RPMI7951 (cell line): ENCODE measurements at places on chromosomes 11 and 22.

GRCh38 chr11:29527391-29527936 lies 489.4 kb downstream of the KCNA4 start:
- DNase-seq: no peak

DNA sequence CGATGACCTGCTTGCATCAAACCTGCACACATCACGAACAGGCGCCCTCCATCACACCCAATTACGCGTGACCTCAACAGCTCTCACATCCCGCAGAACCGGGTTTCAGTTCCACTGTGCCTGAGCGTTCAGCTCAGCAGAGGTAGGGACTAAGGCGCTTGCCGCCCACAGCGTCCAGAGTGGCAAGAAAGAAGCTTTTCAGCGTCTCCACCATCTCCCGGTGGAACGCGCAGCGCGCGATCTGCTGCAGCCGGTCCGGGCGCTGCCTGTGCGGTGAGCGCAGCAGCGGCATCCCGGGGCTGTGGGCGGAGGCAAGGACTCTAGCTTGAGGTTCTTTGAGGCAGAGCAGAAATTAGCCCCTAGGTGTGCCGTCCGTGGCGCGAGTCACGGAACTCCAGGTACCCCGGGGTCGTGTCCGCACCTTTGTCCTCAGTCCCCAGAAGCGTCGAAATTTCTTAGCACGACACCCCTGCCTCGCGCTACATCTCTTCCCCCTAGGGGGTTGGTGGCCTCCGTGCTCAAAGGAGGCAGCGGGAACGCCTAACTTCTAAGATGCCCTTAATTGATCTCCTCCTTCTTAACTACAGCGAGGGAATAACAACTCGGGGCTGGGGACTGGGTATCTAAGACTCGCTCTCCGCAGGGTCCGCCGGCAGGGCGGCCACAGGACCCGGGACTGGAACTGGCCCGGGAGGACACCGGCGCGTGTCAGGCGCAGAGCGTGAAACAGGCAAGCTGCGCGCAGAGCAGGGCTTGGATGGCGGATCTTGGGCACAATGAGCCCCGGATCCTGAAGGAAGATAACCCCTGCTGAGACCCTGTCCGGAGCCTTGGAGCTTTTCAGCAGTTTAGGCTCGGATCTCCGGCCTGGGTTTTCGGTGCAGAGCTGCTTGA lies 1.7 kb upstream of the CALCA start:
- no peak for DNase-seq

DNA sequence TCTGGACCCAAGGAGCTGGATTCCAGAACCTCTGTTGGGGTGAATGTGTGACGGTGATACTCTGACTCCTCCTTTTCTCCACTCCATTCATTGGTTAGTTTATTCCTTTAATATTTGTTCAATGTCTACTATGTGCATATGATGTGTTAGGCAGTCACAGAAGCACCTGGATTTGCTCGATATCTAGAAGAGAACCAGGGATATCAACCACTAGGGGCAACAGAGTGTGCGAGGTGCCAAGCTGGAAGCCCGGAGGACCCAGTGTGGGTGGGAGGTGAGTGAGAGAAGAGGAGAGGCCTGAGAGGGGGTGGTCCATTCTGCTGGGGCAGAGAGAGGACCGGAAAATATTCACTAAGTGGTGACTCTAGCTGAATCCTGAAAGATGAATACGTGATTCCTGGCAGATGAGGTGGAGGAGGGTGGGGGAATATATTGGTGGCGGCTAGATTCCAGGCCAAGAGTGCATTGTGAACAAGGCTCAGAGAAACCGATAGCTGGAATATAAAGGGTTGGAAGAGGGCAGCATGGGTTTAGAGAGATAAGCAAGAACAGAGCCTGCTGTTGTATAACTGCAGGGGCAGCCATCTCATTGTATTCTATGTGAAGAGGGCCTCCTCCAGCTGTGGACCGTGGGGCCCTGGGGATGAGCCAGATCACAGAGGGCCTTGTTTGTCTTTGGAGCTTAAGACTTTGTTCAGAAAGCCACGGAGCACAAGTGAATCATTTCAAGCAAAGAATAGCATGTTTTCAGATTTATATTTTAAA lies 6.9 kb upstream of the TIMP3 start:
- DNase-seq: peak; percentile 48

GRCh38 chr11:128784059-128784804 lies 82.9 kb downstream of the KCNJ1 start:
- DNase-seq: no peak

- peak; percentile 16 for DNase-seq
Measured at GRCh38 chr11:110711776-110712658, at the start of gene ARHGAP20. Gene ARHGAP20 (minus strand): TSS chr11:110712437. CDS start chr11:110712231, 206 bp downstream.

DNA sequence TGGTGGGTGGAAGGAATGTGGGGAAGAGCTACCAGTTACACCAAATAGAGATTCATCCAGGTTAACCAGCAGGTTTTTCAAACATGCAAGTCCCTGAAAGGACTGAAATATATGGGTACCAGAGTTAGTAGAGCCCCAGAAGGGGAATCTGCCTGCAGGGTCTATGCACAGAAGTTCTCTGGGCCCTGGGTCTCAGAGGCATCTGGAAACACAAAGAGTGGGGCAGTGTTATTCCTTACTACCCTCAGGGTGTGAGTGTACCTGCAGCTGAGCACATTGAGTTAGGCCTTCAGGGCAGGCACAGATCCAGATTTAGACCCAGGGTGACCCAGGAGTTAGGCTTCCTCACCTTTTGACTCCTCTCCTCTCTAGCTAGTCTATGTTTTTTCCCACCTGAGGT lies 43.9 kb upstream of the SWAP70 start:
- no peak for DNase-seq

- no peak for DNase-seq
Measured at GRCh38 chr11:67517784-67518552, 5.3 kb downstream of the CABP2 start.

DNA sequence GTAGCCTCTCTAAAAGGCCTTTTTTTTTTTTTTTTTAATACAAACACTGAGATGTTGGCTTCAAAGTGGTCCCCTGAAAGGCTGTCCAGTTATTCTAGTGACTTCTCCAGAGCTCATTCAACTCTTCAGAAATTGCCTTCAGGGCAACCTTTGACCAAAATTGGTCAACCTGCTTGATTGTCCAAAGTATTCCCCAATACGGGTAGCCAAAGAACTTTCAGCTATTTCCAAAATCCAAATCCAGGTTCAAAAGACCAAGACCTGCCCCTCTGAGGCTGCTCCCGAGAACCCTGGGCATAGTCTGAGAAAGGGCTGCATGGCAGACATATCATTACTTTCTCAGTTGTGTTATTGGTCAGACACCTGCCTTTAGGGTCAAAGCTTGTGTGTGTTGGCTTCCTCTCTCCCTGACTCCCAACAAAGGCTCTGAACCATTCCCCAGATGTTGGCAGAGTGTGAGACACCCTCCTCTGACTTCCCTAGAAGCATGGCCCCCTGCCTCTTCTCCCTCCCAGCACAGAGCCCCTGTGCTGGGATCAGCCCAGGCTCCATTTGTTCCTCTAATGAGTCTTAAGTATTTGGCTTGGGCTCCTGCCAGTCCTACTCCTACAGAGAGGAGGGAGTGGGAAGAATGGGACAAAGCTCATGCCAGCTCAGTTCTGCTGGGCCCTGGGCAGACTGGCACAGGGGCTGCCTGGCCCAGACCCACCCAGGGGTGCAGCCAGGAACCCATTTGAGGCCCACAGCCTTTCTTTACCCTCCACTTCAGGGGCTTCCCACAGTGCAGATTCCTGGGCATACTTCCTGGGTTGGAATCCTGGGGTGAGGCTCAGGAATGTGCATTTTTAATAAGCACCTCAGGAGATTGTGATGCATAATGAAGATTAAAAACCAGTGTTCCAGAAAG lies 30.3 kb downstream of the TNKS1BP1 start:
- peak; percentile 43 for DNase-seq

DNA sequence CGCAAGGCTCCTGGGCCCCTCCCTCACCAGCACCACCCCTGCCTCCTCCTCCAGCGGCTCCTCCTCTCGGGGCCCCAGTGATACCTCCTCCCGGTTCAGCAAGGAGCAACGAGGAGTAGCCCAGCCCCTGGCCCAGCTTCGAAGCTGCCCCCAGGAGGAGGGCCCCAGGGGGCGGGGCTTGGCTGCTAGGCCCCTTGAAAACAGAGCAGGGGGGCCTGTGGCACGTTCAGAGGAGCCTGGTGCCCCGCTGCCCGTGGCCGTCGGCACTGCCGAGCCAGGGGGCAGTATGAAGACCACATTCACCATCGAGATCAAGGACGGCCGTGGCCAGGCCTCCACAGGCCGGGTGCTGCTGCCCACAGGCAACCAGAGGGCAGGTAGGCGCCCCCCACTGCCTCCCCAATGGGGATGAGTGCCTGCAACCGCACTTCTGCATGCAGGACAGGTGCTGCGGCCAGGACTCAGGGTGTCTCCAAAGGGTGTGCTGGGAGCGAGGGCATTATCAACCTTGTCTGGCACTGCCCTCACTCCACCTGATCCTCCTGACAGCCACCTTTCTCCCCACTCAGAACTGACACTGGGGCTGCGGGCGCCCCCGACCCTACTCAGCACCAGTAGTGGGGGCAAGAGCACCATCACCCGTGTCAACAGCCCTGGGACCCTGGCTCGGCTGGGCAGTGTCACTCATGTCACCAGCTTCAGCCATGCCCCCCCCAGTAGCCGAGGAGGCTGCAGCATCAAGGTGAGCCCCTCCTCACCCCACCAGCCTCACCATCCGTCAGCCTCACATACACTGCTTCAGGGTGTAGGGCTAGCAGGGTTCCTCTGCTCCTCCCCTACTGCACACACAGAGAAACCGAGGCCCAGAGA lies 10.2 kb downstream of the SMTN start:
- DNase-seq: no peak

DNA sequence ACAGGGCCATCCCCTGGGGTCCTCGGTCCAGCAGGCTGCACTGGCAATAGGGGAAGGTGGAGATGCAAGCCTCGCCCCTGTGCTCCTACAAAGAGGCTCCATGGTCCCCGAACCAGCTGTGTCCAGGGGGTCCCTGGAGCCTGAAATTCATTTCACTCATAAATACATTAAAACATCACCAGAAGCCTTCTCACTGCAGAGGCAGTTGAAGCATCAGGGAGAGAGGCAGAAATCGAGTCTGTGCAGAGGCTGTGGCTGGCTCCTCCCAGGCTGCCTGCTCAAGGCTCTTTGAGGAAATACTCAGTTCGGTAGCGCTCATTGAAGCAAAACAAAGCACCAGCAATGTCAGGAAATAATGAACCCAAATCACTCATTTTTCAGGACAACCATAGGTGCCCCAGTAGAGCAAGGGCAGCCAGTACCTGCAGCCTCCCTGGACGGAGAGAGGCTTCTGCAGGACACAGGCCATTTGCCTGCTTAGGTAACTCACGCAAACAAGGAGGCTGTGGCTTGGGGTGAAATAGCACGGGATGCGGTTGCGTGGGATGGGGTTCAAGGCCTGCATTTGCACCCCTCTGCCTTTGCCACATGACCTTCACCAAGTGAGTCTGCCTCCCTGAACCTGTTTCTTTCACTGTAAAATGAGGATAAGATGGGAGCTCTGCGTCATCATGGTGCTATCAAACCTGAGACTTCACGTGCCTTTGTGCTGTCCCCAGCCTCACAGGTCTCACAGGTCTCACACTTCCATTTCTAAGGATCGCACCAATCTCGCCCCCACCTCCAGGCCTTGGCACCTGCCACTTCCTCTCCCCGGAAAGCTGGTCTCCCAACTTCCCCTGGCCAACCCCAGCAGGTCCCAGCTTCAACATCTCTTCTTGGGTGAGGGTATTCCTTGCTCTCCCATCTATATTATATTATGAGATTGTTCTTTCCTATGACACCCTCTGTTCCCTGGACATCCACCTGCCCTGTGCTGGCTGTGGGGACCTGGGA lies 84.3 kb upstream of the SHISAL1 start:
- no peak for DNase-seq

- DNase-seq: no peak
Measured at GRCh38 chr11:33697997-33698396, 2.6 kb downstream of the C11orf91 start.

DNA sequence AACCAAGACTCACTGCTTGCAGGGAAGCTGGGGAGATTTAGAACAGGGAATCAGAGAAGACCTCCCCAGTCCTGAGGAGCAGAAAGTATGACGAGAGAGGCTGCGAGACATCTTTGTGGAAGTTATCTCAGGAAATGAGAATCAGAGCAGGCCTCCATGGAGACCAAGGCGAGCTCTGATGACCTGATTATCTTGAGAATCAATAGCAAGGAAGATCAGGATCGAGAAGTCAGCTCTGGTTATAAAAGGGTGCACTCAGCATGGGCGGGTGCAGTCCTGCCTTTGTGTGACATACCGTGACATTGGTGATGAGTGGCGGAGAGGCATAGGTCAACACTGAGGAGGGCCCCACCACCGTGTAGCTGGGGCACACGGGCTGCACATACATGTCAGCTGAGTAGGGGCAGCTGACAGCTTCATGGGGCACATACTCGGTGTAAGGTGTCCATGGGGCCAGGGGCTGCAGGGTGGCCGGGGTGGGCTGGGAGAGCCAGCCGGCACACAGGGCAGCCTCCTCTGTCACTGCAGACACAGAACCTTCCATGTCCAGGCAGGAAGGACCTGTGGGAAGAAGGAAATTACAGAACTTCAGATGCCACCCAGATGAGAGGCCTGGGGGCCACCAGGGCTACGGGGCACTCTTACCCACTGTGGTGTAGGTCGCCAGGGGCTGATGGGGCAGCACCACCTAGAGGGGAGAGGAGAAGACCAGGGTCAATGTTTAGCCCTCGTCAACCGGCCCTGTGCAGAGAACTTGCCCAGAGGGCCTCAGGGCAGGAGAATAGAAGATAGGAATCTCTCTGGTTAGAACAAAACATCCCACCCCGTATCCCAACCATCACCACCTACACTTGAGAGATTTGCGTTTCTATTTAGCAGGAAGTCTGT lies 21.7 kb downstream of the POU2AF1 start:
- DNase-seq: no peak

GRCh38 chr11:129700701-129701100 lies 114.9 kb upstream of the TMEM45B start:
- no peak for DNase-seq

GRCh38 chr11:7514099-7514591 lies 346 bp downstream of the PPFIBP2 start:
- no peak for DNase-seq

- DNase-seq: no peak
Measured at GRCh38 chr11:68115285-68115684, 5.9 kb downstream of the CHKA start.

GRCh38 chr11:45856044-45856468 lies 8.8 kb downstream of the CRY2 start:
- no peak for DNase-seq

GRCh38 chr11:36107547-36107946 lies 163.7 kb downstream of the LDLRAD3 start:
- DNase-seq: no peak

GRCh38 chr11:63012430-63012829 lies 3.2 kb downstream of the SLC22A8 start:
- no peak for DNase-seq

GRCh38 chr11:95999711-96000406 lies 76.0 kb upstream of the MTMR2 start:
- no peak for DNase-seq

GRCh38 chr22:26534874-26535602 lies 22.8 kb upstream of the TFIP11 start:
- no peak for DNase-seq

- no peak for DNase-seq
Measured at GRCh38 chr11:33052231-33052630, 12.9 kb downstream of the TCP11L1 start.

DNA sequence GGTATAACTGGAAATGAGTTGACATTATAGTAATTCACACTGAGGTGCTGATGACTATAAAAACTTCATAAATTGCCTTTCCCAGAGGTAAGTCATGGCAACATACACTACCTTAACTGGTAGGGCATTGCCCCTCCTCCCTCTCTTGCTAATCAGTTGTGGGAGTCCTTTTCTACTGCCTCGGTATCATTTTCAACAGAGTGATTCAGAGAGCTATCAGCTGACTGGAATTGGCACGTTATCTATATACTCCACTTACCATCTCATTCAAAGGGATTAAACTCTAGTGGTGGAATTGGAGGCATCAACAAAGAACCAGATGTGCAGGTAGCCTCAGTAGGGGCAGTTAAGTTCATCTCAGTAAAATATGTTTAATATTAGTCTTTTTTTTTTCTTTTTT lies 8.0 kb upstream of the NUP160 start:
- peak; percentile 50 for DNase-seq
